ENCODE measurements at places on chromosomes 3 and 15.

DNA sequence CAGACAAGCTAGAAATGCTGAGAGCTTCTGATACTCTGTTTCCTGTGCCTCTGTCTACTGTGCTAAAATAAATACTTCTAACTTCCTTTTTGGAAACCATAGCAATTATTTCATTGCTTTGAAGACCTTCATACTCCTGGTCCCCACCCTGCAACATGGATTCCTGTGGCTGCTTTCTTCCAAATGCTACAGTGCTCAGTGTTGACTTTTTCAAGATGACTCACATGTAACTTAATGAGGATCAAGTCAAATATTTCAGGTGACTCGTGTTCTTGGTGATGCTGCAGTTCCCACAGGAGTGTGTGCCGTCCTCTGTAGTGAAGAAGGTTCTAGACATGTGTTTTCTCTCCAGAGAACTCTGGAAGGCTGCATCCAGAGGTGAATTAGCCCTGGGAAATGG, 288.6 kb downstream of the CLSTN2 start:
- DNase-seq, result no peak

DNA sequence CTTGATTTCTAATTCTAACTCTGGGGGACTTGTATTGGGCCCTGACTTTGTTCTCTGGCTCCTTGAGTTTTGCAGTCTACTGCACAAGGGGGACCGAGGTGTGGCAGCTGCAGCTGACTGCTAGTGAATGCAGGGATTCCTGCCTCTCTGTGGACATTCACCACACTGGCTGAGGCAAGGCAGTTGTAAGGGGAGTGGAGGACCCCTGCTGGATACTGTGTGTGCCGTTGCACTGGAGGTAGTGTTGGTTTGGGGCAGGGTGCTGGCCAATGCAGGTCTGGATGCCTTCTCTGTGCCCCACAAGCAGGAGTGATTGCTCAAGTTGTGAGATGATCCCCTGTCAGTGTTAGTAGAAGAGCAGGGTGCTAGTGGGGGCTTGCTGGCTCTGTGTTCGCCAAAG, 626.1 kb downstream of the SQOR start:
- no peak for DNase-seq

DNA sequence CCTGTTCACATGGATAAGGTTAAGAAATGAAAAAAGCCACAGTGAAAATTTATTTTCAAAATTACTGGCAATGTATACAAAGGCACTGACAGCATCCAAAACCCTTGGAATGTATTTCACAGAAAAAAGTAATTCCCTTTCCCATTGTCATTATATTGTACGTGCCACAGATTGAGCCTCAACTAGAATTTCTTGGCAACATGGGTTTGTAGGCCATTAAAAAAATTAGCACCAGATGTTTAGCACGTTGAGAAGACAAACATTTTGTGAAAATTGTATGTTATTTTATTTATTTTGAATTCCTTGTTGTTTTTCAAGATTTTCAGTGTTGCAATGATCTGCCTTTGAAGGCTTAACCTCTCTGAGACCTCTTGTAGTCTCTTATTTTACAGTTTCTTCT, 76.3 kb upstream of the EPHB3 start:
- no peak for DNase-seq

DNA sequence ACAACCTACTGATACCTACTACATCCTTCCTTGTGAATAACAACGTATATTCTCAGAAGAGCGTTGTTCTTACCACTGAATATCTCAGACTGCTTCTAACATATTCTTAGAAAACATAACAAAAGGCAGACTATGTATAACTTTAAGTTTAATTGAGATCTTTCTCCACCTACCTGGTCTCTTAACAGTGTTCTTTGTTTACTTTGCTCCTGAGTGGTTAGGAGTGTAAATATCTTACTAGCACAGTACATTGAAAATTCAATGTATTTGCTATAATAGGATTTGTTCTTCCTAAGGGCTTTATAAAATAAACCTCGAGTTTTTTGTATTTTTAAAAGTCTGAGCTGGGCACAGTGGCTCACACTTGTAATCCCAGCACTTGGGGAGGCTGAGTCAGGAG, 7.9 kb upstream of the BLM start:
- no peak for DNase-seq

DNA sequence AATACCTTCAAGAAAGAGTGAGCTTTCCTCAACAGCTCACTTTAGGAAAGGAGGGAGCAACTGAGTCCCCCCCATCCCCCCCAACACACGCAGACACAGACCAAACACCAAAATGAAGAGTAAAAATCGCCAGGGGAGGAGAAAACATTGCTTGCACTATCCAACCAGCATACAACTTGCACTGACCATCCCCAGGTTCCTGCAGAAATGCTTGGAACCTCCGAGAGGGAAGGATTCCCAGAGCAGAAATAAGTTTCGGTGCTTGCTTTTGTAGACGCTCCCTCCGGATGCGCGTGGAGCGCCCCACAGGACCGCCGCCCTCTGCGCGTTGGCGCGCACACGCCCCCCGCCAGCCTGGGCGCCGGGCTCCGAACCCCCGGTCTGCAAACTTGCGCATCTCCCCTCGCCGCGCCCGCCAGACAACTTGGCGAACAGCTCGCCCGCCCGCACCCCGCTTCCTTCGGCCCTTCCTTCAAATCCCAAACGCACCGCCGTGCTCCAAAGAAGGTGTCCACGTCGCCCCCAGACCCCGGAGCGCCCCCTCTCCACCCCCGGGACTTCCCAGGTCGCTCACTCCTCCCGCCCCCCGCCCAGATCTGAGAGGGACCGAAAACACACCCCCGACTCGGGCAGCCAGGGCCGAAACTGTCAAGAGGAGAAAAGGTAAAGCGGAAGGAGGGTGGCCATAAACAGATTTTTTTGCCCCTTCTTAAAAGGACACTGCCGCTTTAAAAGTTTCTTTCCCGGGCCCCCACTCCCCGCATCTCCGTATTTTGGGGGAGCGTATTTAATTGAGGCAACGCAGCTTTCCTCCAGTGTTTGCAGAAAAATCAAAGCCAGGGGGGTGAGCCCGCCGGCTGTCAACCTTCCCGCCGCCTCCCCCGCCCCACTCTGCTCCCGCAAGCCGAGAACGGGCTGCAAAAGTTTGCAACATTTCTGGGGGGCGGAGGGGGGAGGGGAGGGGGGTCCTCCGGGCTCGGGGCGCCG, 859 bp downstream of the RORA start:
- DNase-seq, result peak; percentile 72

DNA sequence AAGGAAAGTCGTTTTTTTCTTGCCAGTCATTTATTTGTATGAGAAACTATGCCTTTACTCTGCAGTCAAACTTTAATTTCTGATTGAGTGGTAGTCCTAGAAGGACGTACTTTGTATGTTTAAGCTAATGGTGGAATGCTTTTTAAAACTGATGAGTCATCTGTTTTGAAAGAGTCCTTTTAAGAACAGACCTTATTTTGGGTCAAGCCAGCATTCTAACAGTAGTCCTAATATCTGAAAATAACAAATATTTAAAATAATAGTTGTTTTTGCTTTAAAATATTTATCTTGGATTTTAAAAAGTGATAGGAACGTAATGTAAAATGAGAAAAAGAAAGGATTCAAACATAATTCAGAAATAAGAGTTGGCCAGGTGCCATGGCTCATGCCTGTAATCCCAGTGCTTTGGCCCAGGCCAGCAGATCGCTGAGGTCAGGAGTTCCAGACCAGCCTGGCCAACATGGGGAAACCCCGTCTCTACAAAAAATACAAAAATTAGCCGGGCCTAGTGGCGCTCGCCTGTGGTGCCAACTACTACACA, 1.3 kb upstream of the LRRC58 start:
- no peak for DNase-seq

DNA sequence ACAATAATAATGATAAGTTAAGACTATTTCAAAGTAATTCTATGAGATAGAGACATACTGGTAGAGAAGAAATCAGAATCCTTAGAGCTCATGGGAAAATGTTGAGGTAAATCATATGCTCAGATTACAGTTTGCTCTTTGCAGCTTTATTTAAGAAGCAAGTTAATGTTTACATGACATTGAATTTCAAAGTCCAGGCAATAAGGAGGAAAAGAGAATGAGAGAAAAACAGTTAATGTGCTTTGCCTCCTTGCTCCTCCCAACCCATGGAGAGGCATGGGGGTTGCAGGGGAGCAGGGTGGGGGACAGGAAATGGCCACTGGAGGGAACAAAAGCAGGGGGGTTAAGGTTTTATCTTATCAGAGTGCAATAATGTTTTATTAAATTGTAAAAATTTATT, 42.2 kb upstream of the ZBTB38 start:
- no peak for DNase-seq

DNA sequence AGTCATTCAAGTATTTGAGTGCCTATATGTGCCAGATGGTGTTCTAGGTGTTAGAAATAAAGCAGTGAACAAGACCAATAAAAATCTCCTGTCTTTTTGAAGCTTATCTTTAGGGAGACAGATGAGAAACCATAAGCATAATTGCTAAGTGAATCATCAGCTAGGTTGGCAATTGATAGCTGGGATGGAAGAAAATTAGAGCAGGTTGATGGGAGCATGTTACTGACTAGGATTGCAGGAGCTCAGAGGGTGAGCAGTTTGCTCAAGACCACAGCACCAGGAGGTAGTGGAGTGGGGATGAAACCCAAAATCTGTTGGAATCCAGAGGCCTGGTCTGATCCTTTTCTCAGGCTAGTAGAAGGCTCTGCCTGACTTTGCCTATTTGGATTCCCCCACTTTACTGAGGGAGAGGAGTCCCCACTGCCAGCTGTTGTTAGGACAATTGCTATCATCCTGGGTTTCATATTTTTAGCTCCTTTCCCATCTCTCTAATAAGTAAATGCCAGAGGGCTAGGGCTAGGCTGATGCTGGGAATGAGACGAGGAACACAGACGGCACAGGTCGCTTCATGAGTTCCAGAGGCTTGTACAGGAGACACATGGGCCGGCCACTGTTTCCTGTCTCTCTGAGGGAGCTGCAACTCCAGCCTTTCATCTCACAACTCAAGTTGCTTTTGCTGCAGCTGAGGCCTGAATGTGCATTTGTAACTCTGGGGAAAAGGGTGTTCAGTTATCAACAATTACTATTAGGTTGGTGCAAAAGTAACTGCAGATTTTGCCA, 102.9 kb downstream of the CACNA1D start:
- DNase-seq, result no peak

DNA sequence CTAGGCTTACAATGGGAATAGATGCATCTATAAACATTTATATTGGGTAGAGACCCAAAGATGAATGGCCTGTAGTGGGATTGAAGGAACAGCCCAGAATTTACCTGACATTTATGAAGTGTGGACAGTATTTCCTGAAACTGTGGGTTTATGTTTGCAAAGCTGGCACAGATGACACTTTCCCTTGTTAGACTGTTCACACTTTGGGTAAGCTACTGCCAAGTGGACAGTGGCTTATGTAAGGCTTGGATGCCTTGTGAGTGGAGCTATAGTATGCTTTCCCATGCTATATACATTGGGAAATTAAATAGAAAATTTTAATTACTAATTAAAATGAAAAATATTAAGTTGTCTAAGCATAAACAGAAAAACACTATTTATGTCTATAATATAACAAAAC, 48.5 kb downstream of the STARD9 start:
- DNase-seq, result no peak

GRCh38 chr3:38028621-38029361, 651 bp downstream of the PLCD1 start:
- DNase-seq, result no peak

- no peak for DNase-seq
These were observed 243.2 kb upstream of the NR2F2 start for GRCh38 chr15:96087180-96087884.

DNA sequence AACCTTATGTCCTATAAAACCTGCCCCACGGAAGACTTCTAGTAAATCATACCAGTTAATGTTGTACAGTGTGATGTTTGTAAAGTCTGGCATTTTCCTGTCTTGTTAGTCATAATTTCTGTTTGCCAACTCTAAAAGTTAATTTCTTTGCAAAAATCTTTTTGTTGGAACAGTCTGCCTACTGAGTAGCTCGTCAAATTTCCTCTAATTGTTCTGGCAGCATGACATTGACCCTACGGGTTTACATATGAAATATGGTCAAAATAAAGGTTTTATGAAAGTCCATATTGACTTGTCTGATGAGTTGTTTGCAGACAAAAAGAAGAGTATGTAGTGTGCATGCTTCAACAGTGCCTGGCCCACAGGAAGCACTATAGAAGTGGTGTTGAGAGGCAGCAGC, 79.8 kb upstream of the SOX2 start:
- no peak for DNase-seq

- no peak for DNase-seq
These were observed 152.5 kb downstream of the FOXP1 start for GRCh38 chr3:71430941-71431552.

GRCh38 chr3:159378396-159379194, 576.7 kb downstream of the MFSD1 start:
- DNase-seq, result peak; percentile 1

DNA sequence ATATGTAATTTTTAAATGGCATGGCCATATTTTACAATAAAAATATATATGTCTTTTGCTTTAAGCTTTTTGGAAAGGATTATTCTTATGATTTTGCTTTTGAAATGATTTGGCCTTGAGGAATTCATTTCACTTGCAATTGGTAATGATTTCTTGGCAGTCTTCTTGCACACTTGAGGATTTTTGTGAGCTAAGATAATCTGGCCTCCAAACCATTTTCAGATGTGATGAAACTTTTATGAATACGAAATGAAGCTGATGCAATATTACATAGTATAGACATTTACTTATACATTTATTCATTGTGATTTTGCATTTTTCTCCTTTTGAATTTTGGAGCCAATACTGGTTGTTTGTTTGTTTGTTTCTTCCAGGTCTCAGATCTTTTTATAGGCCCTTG, 6.4 kb upstream of the SH2D7 start:
- DNase-seq, result no peak

DNA sequence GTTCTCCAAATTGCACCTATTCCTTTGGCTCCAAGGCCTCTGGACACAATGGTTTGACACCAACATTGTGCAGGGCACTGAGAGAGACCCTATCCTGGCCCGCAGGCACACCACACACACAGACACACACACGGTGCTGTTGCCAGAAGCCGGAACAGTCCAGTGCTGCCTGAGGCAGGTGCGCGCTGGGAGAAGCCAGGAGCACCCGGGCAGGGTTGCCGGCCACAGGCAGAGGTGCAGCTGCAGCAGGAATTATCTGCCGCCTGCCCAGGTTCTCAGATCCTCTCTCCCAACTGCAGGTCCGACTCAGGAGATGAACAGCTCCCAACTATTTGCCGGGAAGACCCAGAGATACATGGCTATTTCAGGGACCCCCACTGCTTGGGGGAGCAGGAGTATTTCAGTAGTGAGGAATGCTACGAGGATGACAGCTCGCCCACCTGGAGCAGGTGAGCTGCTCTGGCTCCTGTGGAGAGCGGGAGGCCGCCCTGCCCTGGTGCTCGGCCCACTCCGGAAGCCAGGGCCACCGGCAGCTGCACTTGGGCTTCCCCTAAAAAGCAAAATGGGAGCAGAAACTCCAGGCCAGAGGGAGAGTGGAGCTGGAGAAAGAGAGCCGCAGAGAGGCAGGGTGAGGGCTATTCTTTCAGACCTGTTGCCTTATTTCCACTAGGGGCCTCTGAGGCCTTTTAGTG, 42.9 kb downstream of the CHDH start:
- DNase-seq, result no peak

All from left lung (tissue), 14 donors.